ENCODE measurements at places on chromosomes 6 and 20. TPM values are rescaled to one million over a fixed set of nuclear protein-coding genes. Genes with fewer than 3 reads are reported as not detected.

OPRM1 gene
- not detected for total RNA-seq

TPX2 gene
- 0.38 TPM for total RNA-seq

STMND1 gene
- not detected for total RNA-seq

GTF2H4 gene
- 19.2 TPM for total RNA-seq

PDYN gene
- total RNA-seq = not detected

GCLC gene
- total RNA-seq = 39.8 TPM

PXT1 gene
- total RNA-seq = 0.21 TPM

PXDC1 gene
- 73.9 TPM for total RNA-seq

PAK5 gene
- total RNA-seq = not detected

- H3K27me3 ChIP-seq = no peaks in the 10 kb centered on the region
- no peak overlapping the region for H3K27ac ChIP-seq
- peaks cover 15% of the 10 kb centered on the region for H3K36me3 ChIP-seq
- H3K4me3 ChIP-seq = no peak overlapping the region
- peaks cover 6% of the 10 kb centered on the region for H3K4me1 ChIP-seq
- no peak for DNase-seq
Observed at GRCh38 chr6:6315660-6316059, 4.8 kb downstream of the F13A1 start.

DNA sequence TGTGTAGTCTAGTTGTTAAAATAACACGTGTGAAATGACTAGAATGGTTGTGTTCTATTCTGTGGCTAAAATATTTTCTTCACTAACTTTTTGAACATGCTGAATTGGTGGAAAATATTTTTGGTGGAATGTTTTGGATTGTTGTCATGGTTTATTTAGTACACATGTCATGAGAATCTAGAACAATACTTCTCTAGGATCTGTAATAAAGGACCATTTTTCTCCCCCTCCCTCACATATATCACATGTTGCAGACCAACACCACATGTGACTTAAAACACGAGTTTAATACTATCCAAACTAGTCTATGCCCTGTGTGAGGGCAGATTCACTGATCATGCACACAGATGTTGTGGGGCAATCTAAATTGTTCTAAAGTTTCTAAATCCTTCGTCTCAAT lies 29.2 kb downstream of the FIG4 start:
- no peaks in the 10 kb centered on the region for H3K36me3 ChIP-seq
- no peaks in the 10 kb centered on the region for H3K27me3 ChIP-seq
- no peak for DNase-seq
- no peak overlapping the region for H3K27ac ChIP-seq
- no peaks in the 10 kb centered on the region for H3K4me1 ChIP-seq
- no peak overlapping the region for H3K4me3 ChIP-seq

GRCh38 chr6:142900227-142900971 lies 44.6 kb downstream of the HIVEP2 start:
- DNase-seq = peak; percentile 29
- no peak overlapping the region for H3K27ac ChIP-seq
- H3K4me1 ChIP-seq = peaks cover 48% of the 10 kb centered on the region
- H3K27me3 ChIP-seq = no peaks in the 10 kb centered on the region
- H3K36me3 ChIP-seq = no peaks in the 10 kb centered on the region

DNA sequence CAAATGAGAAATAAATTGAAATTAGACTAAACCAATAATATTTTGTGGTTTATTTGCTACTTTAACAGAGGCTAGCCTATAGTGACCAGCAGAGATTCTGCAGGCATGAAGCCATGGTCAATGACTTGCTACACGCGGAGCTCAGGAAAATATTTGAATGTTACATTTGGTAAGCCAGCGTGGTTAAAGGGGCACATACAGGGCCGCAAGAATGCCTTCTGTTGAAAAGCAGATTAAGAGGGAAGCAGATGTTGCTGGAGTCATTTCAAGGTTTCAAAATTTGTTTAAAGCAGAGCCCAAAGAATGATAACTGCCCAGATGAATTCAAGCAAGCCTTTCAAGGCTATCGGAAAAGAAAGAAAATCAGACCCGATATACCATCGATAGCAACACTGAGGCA lies 294.3 kb upstream of the MAN1A1 start:
- H3K4me1 ChIP-seq = no peaks in the 10 kb centered on the region
- H3K27ac ChIP-seq = no peak overlapping the region
- DNase-seq = no peak
- H3K36me3 ChIP-seq = no peaks in the 10 kb centered on the region
- no peaks in the 10 kb centered on the region for H3K27me3 ChIP-seq

DNA sequence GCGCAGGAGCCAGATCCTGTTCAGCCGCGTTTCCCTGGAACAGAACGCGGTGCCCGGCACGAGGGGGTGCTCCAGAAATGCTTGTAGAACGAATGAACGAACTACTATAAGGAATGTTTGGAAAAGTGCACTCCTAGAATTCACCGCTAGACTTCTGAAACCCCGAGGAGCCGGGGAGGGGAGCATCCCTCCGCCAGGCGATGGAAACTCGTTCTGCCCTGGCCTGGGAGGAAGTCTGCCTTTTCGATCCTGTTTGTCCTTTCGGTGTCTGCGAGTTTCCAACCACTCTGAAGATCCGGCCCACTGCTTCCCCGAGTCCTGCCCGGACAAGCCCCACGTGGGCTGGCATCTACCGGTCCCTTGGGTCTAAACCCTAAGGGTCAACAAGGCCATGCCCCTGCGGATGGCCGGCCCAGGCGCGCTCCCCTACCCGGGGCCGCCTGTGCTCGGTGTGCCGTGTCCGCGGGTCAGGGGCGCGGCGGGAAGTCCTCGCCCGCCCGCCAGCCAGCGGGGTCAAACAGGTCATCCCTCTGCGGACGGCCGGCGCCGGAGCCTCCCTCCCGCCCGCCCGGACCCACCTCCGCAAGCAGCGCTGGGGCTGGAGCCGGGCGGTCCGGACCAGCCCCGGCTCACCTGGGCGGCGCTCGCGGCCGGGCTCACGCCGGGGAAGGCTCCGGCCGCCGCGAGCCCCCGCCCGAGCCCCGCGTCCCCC lies 526 bp downstream of the SULF2 start:
- H3K4me1 ChIP-seq = peaks cover 11% of the 10 kb centered on the region
- H3K27me3 ChIP-seq = peaks cover 7% of the 10 kb centered on the region
- peak overlapping the region; percentile 37 for H3K4me3 ChIP-seq
- no peaks in the 10 kb centered on the region for H3K36me3 ChIP-seq
- H3K27ac ChIP-seq = peak overlapping the region; percentile 49
- DNase-seq = peak; percentile 48

DNA sequence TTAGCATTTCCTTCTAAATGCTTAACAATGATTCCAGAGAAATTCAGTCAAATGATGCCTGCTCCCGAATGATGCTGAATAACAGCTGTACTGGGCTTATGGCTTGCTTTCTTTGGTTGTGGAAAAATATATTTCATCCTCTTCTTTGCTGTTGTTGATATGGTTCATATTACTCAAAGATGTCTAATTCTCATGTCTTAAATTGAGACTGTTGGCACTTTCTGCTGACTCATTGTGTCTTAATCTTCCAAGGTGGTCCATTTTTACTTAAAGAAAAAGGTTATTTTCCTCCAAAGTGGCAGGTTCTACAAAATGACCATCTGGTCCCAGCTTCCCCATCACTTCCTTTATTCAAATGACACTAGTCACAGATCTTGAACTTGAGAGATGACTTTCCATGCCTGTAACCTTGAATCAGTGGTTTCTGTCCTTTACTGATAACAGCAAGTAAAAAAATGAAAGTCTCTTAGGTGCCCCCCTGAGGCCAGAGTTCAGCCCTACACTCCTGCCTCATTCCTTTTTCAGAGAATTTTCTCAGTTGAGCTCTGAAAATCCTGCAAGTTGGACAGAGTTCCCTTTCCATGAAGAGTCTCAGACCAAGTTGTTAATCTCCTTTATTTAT lies 6.9 kb downstream of the SNAP25 start:
- no peaks in the 10 kb centered on the region for H3K36me3 ChIP-seq
- no peaks in the 10 kb centered on the region for H3K27me3 ChIP-seq
- no peak overlapping the region for H3K4me3 ChIP-seq
- DNase-seq = no peak
- no peak overlapping the region for H3K27ac ChIP-seq
- H3K4me1 ChIP-seq = no peaks in the 10 kb centered on the region

DNA sequence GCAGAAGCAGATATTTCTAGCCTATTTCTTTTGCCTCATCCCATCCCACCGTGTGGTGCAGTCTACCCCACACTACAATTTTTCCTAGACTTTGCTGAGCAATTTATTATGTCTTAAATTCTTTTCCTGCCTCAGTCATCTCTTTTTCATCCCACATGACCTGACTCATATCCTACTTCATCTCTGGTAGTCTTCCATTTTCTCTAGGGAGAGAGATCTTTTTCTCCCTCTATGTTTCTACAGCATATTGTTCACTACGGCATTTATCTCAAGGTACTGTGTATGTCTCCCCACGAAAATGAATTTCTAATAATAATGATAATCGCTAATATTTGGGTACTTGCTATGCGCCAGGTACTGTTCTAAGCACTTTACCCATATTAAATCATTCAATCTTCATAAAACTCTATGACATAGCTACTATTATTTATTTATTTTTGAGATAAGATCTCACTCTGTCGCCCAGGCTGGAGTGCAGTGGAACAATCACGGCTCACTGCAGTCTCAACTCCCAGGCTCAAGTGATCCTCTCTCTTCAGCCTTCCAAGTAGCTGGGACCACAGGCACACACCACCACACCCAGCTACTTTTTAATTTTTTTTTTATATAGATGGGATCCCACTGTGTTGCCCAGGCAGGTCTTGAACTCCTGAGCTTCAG lies 15.6 kb downstream of the PDSS2 start:
- H3K27me3 ChIP-seq = no peaks in the 10 kb centered on the region
- no peaks in the 10 kb centered on the region for H3K36me3 ChIP-seq

DNA sequence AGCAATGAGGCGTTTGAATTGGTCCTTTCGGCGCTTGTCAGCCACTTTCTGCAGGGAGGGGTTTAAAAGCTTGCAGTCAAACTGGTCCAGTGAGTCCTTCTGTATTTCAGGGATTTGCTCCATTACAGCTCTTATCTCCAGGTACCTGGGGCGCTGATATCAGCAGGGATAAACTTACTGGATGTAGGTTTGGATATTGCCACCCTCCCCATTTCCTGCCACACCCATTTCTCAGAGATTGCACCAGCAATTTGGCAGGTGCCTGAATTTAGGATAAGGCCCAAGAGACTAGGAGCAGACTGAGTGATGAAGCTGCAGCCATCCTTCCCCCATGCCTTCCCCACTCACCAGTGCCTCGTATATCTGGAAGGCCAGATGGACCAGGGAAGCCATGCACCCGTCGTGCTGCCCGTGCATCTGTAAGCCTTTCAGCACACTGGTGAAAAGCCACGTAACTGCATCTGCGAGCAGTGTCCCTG lies 7.6 kb downstream of the POLR1C start:
- no peak overlapping the region for H3K27ac ChIP-seq
- no peaks in the 10 kb centered on the region for H3K27me3 ChIP-seq
- no peak overlapping the region for H3K4me3 ChIP-seq
- peaks cover 92% of the 10 kb centered on the region for H3K36me3 ChIP-seq
- H3K4me1 ChIP-seq = peaks cover 5% of the 10 kb centered on the region

GRCh38 chr20:19492116-19492515 lies 265.9 kb upstream of the RIN2 start:
- no peak for DNase-seq
- H3K27me3 ChIP-seq = no peaks in the 10 kb centered on the region
- H3K4me1 ChIP-seq = peaks cover 26% of the 10 kb centered on the region
- H3K36me3 ChIP-seq = no peaks in the 10 kb centered on the region
- H3K4me3 ChIP-seq = no peak overlapping the region

DNA sequence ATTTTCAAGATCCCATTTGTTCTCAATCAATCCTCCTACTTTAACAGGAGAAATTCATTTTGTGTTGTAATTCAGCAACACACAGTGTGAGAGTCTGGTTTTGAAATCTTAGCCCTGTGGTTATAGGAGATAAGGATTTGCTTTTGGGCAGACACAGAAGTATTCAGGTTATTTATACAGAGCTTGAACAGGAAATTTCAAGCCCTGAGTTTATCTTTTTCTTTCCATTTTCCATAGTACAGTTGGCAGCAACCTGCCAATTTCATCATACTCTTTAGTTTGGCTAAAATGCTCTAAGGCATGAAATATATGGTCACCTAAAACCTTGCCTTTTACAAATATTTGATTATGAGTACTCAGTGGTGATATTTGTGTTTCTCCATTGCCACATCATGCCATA lies 41.4 kb downstream of the PKIB start:
- H3K4me1 ChIP-seq = no peaks in the 10 kb centered on the region
- no peak for DNase-seq

DNA sequence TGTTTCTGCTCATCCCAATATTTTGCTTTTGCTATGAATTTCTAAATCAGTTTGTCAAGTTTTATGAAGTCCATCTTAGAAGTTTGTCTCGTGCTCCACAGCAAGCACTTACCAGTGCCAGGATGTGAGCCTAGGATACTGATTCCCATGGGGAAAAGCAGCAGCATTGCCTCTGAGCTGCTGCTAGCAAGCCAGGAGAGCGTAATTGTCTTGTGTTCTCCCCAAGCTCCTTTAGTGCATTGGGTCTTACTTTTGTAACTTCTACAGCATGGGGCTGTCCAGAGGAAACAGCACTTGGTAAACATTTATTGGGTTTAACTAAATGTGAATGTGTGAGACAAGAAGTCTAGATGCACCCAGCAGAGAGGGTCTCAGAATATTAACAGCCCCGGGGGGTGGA lies 76.1 kb downstream of the RNF182 start:
- H3K4me1 ChIP-seq = no peaks in the 10 kb centered on the region
- H3K36me3 ChIP-seq = no peaks in the 10 kb centered on the region
- H3K27me3 ChIP-seq = peaks cover 8% of the 10 kb centered on the region
- DNase-seq = no peak
- H3K4me3 ChIP-seq = no peak overlapping the region
- H3K27ac ChIP-seq = no peak overlapping the region

- H3K4me1 ChIP-seq = peaks cover 16% of the 10 kb centered on the region
- no peak overlapping the region for H3K4me3 ChIP-seq
- H3K27ac ChIP-seq = no peak overlapping the region
- no peaks in the 10 kb centered on the region for H3K27me3 ChIP-seq
- DNase-seq = no peak
Observed at GRCh38 chr6:38407192-38407591, 232.5 kb downstream of the BTBD9 start.

DNA sequence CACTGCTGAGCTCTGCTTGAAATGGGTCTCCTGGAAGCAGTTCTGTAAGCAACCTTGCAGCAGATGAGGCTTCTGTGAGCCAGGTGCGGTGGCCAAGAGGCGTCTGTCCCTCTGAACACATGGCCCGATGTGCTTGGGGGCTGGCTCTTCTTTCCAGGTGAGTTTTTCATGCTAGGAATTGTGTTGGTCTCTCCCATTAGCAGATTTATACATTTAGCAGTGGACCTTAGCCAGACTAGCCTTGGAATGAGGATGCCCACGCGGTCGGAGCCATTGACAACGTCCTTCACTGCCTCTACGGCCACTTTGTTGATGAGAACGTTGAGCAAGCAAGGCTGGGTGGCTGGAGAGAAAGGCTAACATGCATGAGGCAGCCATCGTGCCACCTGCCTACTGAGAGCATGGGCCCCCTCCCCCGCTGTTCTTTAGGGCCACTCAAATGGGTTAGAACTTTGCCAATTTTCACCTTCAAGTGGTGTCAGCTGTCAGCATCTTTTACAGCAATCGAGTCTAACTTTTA lies 33.5 kb downstream of the ERMARD start:
- no peak for DNase-seq
- no peaks in the 10 kb centered on the region for H3K27me3 ChIP-seq
- no peak overlapping the region for H3K27ac ChIP-seq

Data from heart left ventricle (tissue), 16 donors.